Fibroblast of the aortic adventitia (primary cell): ENCODE measurements at places on chromosomes 12 and 14. TPM values are rescaled to one million over a fixed set of nuclear protein-coding genes. Genes with fewer than 3 reads are reported as not detected.
A peak's percentile ranks its signal among the peaks of the same experiment; 100 is the strongest.

GRCh38 chr12:132056320-132056719 lies 87.8 kb downstream of the DDX51 start:
- DNase-seq = no peak

- no peak for DNase-seq
Observed at GRCh38 chr12:94260717-94261116, 112.3 kb downstream of the PLXNC1 start.

DNA sequence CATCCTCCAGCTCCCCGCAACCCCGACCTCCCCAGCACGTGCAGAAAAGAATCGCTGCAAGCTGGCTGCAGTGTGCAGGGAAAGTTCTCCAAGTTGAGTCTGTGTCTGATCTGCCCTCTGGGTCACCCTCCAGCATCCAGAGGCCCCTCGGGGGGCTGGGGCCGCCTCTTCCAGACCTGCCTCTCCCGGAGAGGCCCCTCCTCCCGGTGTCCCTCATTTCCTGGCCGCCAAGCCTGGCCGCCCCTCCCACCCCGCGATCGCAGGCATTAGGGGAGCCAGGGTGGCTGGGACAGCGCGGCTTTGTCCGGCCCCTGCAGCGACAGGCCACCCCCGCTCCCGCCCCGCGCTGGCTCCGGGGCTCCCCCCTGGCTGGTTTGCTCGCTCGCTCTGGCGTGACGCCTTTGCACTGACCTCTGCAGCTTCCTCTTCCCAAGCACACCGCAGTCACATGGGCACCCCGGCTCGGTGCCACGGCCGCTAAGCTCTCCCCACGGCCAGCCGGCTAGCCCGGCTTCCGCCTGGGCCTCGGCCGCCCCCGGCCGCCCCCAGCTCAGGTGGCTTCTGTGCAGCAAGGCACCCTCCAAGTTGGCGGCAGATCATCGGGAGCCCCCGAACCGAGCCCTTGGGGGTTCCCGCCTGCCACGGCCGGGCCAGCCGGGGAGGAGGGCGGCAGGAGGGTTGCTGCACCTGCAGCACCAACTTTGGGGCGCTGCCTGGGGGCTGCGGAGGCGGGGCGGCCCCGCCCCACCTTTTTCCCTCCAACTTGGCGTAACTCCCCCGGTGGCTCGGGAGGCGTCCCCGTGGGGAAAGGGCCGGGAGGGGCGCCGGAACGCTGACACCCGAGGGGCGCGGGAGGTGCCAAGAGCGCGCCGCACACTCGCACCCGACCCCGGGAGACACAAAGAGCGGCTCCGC lies 43.7 kb downstream of the KDM2B start:
- DNase-seq = peak; percentile 73

DNA sequence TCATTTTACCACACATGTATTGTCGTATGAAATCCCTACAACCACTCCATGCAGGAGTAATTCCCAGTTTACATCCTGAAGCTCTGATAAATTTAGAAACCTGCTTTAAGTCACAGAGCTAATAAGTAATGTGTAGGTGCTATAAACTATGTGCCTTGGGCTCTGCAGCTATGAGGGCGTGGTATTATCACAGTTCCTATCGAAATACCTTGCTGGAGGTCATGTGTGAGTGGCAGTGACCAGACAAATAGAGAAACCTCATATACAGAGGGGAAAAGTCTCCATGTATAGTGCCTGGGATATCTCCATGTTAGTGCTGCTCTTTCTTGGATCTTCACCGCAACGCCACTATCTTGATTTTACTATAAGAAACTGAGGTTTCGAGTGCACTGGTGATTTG lies 883 bp upstream of the TBC1D15 start:
- no peak for DNase-seq

- DNase-seq = peak; percentile 95
Observed at GRCh38 chr12:116381744-116382685, 104.5 kb upstream of the MED13L start.

DNA sequence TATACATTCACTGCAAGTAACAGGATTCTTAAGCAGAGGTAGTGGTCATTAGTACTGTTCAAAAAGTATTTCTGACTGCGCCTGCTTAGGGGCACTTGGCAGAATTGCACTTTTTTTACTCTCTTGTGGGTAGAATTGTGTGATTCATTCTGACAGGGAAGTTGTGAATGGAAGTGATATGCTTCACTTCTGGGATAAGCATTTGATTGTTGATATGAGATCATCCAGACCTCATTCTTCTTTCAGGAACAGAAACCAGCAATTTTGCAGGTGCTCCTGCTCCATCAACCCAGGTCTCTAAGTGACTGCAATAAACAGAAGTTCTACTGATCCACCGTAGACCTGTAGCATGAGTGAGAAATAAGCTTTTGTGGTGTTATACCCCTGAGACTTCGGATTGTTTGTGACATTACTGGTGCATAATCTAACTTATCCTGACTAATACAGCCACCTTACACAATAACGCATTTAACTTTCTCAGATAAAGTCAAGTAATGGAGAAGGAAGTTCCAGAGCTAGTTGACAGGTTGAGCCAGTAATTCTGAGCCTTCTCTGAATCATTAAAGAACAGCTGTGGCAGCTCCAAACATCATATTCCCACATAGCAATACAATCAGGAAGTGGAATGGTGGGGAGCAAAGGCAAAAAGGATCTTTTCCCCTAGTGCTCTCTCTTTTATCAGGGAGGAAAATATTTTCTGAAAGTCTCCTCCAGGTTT lies 387.9 kb downstream of the SYT1 start:
- peak; percentile 25 for DNase-seq

GRCh38 chr12:120818416-120818815 lies 85.7 kb downstream of the SPPL3 start:
- no peak for DNase-seq

- DNase-seq = no peak
Observed at GRCh38 chr12:123602651-123603195, 824 bp downstream of the DDX55 start.

DNA sequence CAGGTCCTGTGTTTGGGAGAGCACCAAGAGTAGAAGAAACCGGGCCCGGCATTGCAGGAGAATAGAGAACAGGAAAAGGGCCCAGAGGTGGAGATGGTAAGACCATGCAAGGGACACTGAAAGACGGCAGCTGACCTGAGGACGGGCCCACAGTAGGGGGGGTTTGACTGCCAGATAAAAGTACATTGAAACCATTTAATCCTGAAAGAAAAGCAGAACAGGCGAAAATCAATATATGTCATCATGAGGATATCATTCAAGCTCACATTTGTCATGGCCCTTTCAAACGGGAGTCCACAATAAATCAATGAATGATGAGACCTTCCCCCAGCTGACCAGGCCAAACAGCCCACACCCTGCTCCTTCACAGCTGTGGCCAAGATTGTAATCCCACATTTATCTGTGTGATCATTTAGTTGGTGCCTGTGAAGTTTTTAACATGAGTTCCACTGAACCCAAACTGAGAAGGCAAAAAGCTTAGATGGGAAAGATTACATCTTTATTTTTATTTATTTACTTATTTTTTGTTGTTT lies 39.5 kb downstream of the E2F7 start:
- no peak for DNase-seq

- DNase-seq = no peak
Observed at GRCh38 chr14:70281939-70282338, 77.5 kb downstream of the COX16 start.

GRCh38 chr14:83297361-83297760 lies 1763.7 kb upstream of the SEL1L start:
- DNase-seq = no peak

DNA sequence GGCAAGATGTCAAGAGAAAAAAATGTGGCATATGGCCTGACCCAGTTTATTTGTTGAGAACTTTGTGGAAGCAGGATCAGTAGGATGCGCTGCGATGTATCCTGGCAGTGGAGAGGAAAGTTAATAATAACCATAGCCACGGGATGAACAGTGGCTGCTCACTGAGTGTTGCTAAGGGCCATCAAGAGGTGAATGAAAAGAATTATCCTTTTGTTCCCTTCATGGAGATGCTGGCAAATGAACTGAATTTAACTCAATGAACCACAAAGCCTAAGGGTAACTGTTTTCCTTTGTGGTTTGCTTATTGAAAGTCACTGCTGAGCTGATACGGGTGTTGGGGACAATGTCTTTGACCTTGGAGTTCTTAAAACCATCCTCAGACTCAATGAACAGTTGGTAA lies 476.5 kb downstream of the APAF1 start:
- DNase-seq = no peak

- no peak for DNase-seq
Observed at GRCh38 chr12:49501895-49502294, 36.9 kb upstream of the KCNH3 start.

DNA sequence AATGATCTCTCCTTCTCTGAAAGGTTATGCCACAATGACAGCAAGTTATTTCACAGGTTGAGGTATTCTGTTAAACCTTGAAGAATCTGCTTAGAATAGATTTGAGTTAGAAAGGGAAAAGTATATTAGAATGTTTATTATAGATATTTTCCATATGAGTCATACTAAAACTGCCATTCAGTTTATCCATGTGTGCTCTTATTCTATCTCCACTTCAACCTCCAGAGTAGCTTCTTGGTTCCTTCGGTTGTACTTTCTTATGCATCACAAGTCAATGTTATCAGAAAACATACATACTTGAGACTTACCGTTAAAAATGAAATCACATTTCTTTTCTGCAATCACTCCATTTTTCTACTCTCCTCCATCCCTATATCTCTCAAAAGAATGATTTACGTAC lies 197.7 kb downstream of the BCAT1 start:
- DNase-seq = no peak

DNA sequence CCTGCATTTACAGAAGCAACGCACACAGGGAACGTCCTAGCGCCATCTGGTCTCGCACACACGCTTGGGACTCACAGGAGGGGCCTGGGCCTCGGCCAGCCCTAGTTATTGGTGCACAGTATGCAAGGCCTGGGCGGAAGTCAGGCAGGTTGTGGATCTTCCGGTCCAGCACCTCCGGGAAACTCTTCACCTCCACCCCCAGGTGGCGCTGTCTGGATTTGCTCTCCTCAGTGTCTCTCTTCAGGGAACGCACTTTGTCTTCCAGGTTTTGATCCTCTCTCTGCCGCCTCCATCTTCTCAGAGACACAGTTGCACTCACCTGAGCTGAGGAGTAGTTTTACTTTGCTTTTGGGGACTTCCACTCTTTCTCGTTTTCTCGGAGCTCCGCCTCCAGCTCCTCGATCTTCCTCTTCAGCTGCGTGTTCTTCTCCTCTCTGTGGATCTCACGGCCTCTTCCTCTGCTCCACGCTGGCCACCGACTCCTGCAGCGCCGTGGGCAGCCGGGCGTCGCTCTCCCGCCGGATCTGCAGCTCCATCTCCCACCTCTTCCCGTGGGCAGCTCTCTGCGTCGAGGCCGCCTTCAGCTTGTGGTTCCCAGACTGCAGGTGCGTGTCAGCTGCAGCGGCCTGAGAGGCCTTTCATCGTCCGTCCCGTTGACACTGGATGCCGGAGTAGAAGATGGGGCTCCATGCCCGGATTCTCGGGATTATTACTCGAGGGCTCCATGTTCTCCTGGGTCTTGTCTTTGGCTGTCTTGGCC lies 933.8 kb downstream of the TMEM121 start:
- no peak for DNase-seq

DNA sequence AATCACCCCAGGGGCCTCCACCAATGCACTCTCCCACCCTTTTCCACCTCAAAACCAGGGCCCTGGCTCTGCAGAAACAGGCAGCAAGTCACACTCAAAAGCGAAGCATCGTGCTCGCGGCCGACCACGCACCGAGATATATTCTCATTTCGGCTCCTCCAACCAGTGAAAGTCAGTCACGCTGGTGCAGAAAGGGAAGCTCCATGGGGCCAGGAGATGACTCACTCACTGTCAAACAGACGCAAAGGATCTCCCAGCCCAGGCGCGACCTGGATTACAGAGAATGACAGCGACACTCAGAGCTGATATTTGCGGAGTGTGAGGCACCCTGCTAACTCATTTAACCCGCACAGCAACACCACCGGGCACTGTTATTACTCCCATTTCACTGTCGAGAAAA lies 173.6 kb downstream of the CALM1 start:
- no peak for DNase-seq

DNA sequence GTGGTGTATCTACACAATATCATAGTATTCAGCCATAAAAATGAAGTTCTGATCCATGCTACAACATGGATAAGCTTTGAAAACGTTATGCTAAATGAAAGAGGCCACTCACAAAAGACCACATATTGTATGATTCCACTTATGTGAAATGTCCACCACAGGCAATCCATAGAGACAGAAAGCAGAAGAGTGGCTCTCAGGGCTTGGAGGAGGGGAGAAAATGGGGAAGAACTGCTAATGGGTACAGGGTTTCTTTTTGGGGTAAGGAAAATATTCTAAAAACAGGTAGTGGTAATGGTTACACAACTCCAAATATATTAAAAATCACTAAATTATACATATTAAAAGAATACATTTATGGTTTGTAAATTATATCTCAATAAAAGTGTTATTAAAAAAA lies 16.5 kb downstream of the SCNN1A start:
- DNase-seq = no peak

GRCh38 chr12:65367396-65367795 lies 88.9 kb downstream of the MSRB3 start:
- DNase-seq = no peak

- DNase-seq = no peak
Observed at GRCh38 chr12:130220706-130221100, 58.4 kb downstream of the FZD10 start.

DNA sequence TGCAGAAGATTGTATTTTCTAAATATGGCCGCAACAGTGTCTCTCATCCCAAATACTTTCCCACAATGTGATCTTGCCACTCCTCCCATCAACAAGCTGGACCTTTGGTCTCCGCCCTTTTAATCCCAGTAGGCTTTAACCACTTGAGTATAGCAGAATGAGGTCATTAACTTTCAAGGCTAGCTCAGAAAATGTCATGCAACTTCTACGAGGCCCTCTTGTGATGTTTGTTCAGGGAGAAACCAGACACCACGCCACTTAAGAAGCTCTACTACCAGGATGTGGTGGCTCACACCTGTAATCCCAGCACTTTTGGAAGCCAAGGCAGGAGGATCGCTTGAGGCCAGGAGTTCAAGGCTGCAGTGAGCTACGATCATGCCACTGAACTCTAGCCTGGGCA lies 20.1 kb upstream of the OR6J1 start:
- no peak for DNase-seq

- DNase-seq = no peak
Observed at GRCh38 chr14:61315313-61315712, 6.1 kb upstream of the PRKCH start.

- DNase-seq = no peak
Observed at GRCh38 chr14:45095143-45095542, 11.2 kb downstream of the PRPF39 start.

Gene RFX4
- not detected in 2 replicates for total RNA-seq

Gene ACTR10
- 92.7 and 229 TPM in 2 replicates for total RNA-seq

Gene FITM1
- 0.18 TPM in 1 of 2 replicates, not detected in the other for total RNA-seq

Gene USP30
- total RNA-seq = 4.1 and 11.2 TPM in 2 replicates

Gene ZNF140
- total RNA-seq = 16.4 and 23.1 TPM in 2 replicates

Gene OR4E2
- total RNA-seq = 0.33 TPM in 1 of 2 replicates, not detected in the other

Gene SYT1
- total RNA-seq = 5.6 and 43.3 TPM in 2 replicates

Gene NUAK1
- 3.0 and 8.3 TPM in 2 replicates for total RNA-seq

Gene OR11H7
- total RNA-seq = not detected in 2 replicates

Gene CLEC14A
- 0.63 and 4.5 TPM in 2 replicates for total RNA-seq

Gene TMTC1
- 12.8 and 54.9 TPM in 2 replicates for total RNA-seq

Gene SRGAP1
- total RNA-seq = 11.9 and 25.8 TPM in 2 replicates

Gene ABCC9
- total RNA-seq = 20.0 and 20.3 TPM in 2 replicates
